ENCODE measurements at places on chromosomes 7 and 10.

- DNase-seq, result no peak
These were observed 55.7 kb downstream of the INSIG1 start for GRCh38 chr7:155353256-155353897.

- DNase-seq, result no peak
These were observed 71.4 kb upstream of the ANTXRL start for GRCh38 chr10:46215426-46215825.

GRCh38 chr7:101555269-101555920 lies 73.7 kb downstream of the MYL10 start:
- no peak for DNase-seq

GRCh38 chr10:114246679-114247305 lies 7.7 kb downstream of the VWA2 start:
- no peak for DNase-seq

DNA sequence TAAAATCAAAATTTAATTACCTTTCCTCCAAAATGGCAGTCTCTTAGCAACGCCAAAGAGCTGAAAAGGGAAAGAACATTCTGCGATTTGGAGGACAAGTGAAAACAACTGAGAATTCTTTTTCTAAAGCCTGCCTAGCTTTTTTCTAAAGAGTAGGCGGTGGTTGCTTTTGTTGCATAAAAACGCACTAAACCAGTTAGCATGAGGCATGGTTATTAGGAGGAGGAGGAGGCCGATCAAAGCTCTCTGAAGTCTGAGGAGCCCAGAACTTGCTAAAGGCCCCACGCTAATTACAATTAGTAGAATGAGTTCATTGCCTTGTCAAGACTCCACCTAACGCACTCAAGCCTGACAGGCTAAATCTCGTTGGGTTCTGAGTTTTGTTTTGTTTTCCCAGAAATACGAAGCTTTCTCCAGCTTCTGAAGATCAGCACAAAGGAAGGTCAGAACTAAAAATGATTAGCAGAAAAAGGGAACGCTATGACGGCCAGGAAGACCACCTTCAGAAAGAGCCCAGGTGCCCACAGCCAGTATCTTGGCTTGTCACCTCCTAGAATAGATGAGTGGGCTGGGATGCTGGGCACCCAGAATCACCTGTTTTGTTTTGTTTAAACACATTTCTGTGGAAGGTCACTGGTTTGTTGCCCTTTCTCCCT lies 72.0 kb downstream of the FGFR2 start:
- DNase-seq, result no peak

DNA sequence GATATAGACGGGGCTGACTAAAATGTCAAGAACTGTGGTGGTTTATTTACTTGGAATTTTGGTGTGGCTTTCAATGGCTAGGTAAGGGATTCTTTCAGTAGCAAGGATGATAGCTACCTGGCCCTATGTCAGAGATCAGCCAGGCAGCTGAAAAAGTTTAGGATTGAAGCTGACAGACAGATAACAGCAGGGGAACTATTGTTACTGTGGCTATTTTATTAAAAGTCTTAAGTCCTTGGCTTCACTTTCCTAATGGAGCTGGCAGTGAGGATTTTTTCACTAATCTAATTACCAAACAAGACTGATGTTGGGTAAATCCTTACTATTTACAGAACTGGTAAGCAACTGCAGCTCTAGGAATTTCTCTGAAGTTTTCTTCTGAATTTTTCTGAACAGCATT lies 72.4 kb upstream of the ANLN start:
- no peak for DNase-seq

DNA sequence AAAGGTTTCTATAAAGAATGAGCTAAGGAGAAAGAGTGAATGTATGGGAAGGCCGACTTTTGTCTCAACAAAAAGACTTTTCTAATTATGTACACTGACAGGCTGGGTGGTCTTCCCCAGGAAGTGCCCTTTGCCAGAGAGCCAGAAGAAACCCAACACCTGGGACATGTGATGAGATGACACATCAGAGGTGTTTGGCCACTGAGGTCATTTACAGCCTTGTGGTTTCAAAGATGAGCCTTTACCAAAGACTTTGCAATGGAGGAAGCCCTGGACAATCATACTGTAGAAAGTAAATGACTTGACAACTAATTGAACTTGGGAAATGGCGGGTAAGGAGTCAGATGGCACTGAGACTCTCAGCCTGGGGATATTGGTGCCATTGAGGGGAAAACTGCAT lies 3.4 kb upstream of the NRG3 start:
- DNase-seq, result no peak

DNA sequence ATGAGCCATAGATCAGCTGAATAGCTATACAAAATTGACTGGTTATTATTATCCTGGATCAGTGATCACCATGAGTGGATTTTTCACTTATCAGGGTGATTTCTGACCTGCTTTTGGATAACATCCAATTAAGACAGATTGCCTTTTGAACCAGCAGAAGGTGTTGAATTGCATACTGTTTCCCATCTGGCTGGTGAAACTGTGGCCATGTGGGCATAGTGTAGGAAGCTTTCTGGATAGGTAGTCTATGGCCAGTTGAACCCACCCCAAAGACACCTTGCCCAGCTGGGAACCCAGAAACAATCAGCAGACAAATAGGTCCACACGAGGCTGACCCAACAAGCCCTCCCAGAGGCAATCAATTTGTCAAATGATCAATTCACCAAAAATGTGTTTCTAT lies 29.3 kb downstream of the DNAJC12 start:
- DNase-seq, result no peak

All from cardiac fibroblast (primary cell).